Inflammatory macrophage treated with lipopolysaccharide for 1 hour (primary cell): ENCODE measurements at places on chromosomes 13 and 19.

DNA sequence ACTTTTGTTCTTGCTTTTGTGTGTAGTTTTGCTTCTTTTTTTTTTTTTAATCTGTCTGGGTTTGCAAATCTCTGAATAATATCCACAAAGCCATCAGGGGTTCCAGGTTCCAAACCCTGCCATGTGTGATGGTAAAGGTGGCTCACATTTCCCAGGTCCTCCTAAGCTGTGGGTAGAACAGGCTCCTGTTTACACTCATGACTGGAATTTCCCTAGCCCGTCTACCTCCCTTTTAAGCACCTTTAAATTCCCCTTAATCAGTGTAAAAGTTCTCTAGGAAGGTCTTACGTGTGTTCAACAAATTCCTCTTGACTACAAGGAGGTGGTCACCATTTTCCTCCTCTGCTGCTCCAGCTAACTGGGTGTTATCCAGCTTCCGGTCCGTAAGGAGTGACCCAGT lies 62.8 kb downstream of the EFNB2 start:
- no peak for DNase-seq

DNA sequence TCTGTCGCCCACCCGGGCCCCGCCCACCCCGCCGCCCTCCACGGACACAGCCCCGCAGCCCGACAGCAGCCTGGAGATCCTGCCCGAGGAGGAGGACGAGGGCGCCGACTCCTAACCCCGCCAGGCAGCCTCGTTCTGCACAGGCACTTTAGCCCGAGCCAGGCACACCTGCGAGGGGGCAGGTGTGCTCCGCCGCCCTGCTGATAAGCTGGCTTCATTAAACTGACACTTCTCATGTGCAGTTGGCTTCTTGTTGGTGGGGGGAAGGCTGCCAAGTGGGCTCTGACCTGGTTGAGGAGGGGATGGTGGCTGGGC lies 8.2 kb downstream of the IL4I1 start:
- no peak for DNase-seq

DNA sequence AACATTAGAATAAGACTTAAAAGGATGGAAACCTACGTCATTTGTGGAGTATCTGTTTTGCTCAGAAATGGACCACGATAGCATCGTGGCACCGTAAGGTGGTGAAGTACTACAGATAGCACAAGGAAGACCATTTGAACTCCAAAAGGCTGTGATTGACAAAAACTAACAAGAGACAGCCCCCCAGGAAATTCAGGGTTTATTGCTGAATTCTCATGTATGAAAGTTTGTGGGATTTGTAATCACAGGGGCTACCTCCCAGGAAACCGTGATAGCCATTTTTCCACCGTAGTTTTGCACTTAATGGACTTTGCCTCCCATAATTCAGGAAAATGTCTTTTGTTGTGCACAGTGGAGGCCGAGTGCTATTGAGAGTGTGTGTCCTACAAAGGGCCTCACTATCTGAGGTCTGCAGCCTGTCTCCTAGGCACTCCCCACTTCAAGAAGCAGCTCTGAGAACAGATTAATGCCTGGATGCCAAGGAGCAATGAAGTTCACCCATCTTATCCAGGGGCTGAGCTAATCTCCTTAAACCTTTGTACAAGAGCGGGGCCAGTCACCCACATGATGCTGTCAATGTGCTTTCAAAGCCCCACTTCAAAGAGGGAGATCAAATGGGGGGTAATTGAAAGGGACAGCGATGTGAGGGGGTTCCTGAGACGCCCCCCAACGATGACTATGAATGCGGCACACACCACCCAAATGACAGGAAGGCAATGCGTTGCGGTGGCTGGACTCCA lies 182.6 kb downstream of the COL4A1 start:
- no peak for DNase-seq

DNA sequence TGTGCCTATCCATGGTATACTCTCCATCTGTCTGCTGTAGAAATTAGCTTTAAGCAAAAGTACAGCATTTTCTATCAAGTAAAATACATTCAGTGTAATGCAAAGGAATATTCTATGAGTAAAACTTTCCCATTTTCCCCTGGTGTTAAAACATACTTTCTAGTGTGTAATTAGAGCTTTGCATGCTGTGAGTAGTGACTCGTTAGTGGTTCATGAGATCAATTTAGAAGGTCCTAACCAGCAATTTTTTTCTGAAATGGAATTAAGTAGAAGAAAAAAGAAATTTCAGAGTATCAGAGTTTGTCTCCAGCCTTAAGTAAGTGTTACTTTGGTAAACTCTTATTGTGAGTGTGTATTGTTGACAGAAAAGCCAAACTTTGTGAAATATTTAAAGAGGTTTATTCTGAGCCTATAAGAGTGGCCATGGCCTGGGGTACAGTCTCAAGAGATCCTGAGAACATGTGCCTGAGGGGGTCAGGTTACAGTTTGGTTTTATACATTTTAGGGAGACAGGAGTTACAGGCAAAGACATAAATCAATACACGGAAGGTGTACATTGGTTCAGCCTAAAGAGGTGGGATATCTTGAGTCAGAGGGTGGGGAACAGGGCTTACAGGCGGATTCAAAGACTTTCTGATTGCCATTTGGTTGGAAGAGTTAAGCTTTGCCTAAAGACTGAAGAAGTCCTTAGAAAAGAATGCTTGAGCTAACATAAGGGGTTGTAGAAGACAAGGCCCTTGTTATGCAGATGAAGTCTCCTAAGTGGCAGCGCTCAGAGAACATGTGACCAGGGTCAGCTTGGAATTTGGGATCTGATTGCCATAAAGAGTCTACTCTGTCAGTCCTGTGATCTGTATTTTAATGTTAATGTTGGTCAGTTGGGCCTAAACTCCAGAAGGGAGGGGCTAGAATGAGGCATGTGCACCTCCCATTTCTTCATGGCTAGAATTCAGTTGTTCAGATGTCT lies 25.5 kb downstream of the FAM187B start:
- DNase-seq: no peak

DNA sequence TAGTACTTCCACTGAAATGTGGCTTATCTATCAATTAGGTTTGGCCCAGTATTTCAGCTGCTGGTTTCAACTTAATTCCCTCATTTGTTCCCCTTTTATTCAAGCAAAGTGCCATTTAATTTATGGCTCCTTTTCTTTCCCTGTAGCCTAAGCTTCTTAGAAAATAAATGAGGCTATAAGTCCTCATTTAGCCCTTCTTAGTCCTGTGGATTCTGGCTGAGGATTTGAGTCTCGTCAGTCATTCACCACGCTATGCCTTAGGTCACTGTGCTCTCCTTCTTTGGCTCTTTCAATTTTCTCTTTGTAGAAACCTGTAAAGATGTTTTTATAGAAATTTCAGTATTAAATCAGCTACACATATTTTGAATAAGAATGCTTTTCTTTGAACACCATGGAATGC lies 579.1 kb downstream of the GPC6 start:
- DNase-seq: no peak
